ENCODE measurements at places on chromosomes 16 and 17.
A peak's percentile ranks its signal among the peaks of the same experiment; 100 is the strongest.

DNA sequence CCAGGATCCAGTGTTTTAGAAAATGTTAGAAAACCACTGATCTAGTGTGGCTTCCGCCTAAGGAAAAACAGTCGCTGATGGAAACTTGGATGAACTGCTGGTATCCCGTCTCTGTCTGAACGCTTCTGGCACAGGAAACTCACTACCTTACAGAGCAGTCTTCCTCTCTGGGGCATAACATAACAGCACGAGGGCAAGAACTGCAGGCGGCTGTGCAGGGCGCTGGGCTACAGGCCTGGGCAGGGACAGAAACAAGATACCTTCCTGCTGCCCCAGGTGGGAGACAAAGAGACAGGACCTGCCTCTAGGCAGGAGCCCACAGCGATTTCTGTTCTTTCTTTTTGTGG, 10.5 kb downstream of the MXRA7 start:
- peak; percentile 32 for DNase-seq

GRCh38 chr17:33164169-33164881, 128.8 kb downstream of the ASIC2 start:
- peak; percentile 14 for DNase-seq

DNA sequence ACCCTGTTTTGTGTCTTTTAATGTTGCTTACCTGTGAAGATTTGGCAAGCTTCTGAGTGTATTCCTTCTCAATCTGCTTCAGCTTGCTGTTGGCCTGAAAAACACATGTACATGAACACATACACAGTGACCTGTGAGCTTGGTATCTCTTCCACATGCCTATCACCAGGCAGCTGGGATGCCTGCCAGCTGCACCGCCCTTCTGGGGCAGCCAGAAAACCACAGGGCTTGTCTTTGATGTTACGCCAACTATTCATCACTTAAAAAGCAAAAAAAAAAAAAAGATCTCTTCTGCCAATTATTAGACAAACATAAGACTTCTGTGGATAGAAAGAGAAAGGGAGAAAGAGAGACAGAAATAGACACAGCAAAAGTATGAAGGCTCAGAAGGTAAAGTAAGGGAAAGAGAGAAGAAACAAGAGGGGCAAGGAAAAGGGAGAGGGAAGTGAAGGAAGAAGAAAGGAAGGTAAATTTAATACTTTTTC, 189.2 kb upstream of the AXIN2 start:
- no peak for DNase-seq

- no peak for DNase-seq
Observed at GRCh38 chr17:44122816-44123355, 555 bp downstream of the HDAC5 start.

- no peak for DNase-seq
Observed at GRCh38 chr17:63279498-63280230, 166.4 kb downstream of the CYB561 start.

DNA sequence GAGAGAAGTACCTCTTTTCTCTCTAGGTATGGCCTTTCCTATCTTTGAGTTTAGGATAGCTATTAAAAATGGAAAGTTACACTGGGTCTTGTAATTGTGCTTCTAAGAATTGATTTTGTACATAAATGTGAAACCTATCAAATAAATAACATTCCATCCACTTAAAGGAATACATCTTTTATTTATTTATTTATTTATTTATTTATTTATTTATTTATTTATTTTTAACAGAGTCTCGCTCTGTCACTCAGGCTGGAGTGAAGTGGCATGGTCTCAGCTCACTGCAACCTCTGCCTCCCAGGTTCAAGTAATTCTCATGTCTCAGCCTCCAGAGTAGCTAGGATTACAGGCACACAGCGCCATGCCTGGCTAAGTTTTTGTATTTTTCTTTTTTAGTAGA, 1114.0 kb upstream of the EEF2KMT start:
- no peak for DNase-seq

- DNase-seq = no peak
Observed at GRCh38 chr16:78242239-78242630, 142.8 kb downstream of the WWOX start.

DNA sequence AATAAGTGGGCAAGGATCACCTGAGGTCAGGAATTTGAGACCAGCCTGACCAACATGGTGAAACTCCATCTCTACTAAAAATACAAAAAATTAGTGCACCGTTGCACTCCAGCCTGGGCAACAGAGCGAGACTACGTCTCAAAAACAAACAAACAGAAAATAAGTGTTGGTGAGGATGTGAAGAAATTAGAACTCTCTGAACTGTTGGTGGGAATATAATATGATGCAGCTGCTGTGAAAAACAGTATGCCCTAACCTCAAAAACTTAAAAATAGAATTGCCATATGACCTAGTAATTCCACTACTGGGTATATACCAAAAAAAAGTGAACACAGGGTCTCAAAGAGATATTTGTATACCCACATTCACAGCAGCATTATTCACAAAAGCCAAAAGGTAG, 26.1 kb downstream of the GLG1 start:
- DNase-seq = no peak

GRCh38 chr17:78496311-78496710, 80.9 kb downstream of the DNAH17 start:
- no peak for DNase-seq

- peak; percentile 46 for DNase-seq
Observed at GRCh38 chr16:30694926-30695693, 3.9 kb upstream of the SRCAP start.

DNA sequence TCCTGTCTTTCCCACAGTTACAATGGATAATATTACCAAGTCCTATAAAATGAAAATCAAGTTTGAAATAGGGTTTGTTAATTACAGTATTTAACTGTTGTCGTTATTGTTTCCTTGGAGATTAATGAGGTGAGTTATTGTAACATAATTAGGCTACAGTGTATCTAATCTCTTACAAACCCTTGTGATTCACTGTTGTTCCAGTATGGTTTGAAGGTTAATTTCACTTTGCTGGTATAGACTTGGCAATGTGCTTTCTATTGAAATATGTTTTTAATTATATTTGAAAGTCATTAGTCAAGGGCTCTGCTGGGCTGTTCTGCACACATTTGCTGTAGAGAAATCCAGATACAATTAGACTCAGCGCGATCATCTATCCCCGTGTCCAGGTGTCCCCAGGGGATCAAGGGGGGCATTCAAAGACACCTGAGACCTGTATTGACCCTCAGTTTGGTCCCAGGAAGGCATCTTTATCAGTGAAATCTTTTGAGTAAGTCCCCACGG, 624.6 kb upstream of the EEF2KMT start:
- DNase-seq = no peak

All from kidney capillary endothelial cell (primary cell).